ENCODE measurements at places on chromosomes 6 and 20. TPM values are rescaled to one million over a fixed set of nuclear protein-coding genes. Genes with fewer than 3 reads are reported as not detected.

DNA sequence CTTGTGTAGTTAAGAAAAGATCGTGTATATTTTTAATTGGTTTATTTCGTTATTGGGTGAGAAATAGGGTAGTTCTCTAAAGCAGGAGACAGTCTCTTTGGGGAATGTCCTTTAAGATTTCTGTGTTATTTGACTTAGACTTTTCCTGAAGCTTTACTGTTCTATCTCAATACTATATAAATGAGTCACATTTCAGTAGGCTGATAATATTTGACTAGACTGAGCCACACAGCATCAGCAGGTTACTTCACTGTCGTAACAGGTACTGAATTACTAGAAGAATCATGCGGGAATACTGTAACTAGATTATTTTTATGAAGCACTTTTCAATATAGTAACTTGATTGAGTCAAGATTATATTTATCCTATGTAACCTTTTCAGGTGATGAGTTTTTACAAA lies 1.4 kb downstream of the SMAP1 start:
- no peak for DNase-seq

PLEKHG1 gene
- total RNA-seq, result 1.8 TPM

SYTL3 gene
- 42.7 TPM for total RNA-seq

DNA sequence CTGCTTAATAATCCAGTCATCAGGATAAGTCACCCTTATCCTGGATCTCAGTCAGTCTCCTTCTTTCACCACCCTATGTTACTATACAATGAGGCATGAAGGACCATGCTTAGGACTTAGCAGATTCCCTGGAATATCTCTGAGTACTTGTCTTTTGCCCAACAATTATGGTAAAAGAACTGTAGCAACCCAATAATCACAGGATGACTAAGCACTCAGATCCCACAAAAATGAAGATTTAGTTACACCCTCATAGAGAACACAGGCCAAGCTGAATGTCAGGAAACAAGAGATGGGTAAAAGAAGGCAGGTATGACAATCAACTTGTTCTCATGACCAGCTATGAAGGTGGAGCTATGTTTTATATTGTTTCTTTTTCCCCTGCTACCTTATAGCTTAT lies 91.4 kb downstream of the EDN1 start:
- no peak for DNase-seq

HLA-DRA gene
- 51.0 TPM for total RNA-seq

HLA-DQA2 gene
- 0.71 TPM for total RNA-seq

DNA sequence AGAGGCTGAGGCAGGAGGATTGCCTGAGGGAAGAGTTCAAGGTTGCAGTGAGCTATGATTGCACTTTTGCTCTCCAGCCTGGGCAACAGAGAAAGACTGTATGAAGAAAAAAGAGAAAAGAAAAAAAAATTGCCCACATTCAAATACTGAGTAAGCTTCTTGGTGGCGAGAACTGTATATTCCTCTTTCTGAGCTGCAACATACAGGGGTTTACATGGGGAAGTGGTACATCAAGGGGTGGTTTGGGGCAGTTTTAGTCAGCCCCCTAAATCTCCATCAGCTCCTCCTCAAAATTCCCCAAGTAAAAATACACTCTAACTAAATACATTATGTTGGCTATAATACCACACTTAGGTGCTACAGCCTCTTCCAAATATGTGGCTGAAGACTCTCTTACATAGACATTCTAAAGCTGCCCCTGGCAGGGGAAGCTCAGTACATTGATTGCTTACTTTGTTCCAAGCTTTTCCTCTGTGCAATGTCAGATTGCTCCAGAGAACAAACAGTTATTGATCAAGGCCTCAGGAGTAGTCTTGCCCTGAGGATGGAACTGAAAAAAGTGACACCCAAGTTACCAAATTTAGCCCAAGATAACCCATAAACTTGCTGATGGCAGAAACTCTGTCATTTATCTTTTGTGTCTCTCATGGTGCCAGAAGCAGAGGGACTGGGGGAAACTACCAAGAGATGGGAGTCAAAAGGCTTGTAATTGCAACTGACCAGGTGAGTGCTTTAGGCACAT lies 107.4 kb upstream of the RIPOR2 start:
- DNase-seq, result no peak

GRCh38 chr6:139965393-139965792 lies 590.9 kb upstream of the CITED2 start:
- DNase-seq, result no peak

DEFB114 gene
- not detected for total RNA-seq

GRCh38 chr6:3731700-3732099 lies 19.8 kb downstream of the PXDC1 start:
- no peak for DNase-seq

DNA sequence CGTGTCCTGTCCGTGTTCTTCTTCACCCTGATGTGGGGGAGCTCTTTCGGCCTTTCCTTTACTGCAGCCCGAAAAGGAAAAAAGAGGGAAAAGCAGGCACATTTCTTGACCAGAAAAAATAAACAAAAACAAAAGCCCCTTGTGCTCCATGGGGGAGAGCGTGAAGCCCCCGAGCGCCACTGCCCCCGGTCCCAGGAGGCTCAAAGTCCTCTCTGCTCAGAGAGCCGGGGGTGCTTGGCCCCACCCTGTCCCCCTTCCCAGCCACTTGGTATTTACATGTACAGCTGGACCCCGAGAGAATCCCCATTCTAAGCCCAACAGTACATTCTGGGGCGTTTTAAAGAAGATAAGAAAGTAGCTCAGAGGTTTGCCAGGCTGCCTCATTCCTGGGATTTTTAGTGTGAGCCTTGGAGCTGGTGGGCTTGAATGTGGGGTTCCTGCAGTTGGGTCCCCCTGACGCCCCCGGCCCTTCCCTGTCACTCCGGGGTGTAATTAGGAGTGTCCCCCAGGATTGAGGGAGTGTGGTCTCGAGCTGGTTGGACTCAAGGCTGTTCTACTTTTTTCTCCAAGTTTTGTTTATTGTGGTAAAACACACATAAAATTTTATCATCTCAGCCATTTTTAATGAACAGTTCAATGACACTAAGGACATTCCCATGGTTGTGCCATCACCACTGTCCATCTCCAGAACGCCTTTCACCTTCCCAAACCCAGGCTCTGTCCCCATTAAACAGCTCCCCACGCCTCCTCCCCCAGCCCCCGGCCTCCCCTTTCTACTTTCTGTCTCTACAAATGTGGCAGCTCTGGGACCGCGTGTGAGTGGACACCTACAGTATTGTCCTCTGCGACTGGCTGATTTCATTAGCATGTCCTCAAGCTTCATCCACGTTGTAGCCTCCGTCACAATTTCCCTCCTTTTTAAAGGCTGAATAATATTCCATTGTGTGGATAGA lies 55.7 kb upstream of the BHLHE23 start:
- DNase-seq, result no peak

SLC26A8 gene
- total RNA-seq, result not detected

- DNase-seq, result no peak
Observed at GRCh38 chr6:135922174-135922573, 70.7 kb downstream of the PDE7B start.

- DNase-seq, result no peak
Observed at GRCh38 chr6:20584100-20584731, 50.0 kb downstream of the CDKAL1 start.

DNA sequence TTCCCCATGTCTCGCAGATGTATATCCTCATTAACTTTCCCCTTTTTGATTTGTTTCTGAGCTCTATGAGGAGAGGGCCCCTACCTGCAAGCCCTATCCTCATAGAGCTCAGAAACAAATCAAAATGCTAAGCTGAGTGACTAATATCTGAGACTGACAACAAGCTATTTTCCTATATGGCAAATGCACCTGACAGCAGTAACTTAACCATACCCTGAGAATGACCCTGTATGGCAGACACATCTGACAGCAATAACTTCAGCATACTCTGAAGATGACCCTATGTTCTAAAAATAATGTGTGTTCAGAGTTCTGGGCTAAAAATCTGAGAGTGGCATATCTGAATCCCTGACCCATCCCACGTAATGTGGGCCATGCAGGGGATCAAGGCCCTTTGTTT lies 79.0 kb upstream of the MEI4 start:
- no peak for DNase-seq

SMOC2 gene
- total RNA-seq, result not detected

DNA sequence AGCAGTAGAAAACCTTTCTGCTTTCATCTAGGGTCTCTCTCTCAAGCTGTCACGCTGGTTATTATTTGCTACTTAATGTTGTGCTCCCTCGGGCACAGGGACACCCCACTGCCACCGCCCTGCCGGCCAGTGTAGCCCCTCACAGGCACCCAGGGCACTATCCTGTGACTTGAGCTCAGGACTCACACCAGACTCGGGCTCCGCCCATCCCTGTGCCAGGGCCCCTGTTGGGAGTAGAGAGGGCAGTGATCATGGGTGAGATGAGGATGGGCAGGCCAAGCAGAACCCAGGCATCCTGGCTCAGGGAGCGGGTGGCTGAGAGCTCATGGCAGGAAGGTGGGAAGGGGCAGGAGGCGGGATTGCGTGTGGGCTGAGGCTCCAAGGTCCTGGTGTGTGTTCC lies 371.9 kb downstream of the ZFAND3 start:
- DNase-seq, result no peak

DNA sequence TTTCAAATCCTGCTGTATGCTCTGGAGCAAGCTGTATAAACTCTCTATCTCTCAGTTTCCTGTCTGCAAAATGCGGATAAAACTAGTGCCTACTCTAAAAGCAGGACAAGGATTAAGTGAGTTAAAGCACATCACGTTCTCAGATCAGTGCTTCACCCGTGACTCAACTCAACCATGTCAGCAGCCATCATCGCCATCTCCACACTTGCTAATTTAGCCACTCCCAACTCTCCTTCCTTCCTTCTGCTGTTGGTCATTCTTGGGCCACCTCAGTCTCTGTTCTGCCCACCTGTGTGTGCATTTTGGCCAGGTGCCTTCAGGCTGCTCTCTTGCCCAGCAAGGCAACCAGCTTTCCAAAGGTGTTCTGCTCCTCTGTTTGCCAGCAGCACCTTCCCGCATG lies 260.0 kb upstream of the CDYL start:
- DNase-seq, result no peak

GRCh38 chr6:39228111-39228971 lies 934 bp downstream of the KCNK5 start:
- DNase-seq, result no peak

Measured in CD4-positive, alpha-beta T cell (primary cell).